ELR (cell line): ENCODE measurements at places on chromosomes 5 and 9.
A peak's percentile ranks its signal among the peaks of the same experiment; 100 is the strongest.

DNA sequence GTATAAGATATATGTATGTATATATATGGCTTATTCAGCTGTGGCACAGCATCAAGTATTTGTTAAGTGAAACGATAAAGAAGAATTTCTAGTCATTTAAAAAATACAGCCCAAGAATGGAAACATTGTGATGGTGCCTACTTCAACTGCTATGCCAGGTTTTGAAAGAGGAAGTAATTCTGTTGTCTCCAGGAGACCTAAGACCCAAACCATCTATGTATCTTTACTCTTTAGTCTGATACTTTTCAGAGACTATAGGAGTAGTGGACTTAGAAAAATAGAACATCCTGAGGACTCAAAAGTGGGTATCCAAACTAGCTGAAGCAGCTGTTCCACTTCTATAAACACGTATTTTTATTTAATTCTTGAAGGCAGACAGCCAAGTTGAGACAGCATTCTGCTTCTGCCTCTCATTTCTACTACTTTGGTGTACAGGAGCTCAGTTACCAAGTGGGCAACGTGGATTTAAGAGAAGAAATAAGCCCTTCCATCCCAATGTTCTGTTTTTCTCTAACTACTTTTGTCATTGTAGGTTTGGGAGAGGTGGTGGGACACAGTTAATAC is 110.7 kb downstream of the RPS23 start:
- DNase-seq: no peak

DNA sequence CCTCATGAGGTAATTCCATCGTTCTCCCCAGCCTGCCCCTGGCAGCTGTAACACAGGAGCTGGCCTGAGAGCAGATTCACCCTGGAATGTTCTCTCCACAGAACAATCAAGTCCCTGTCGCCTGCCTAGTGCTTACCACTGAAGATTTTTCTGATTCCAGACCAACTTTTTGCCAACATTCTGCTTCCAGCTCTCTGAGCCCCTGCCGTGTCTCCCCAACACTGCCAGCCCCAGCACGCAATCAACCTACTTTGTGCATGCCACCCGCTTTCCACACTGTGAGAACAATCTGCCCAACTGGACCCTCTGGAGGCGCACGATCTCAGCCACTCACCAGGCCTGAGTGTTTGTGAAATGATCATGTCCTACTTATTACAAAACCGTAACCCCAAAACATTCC is 62.6 kb downstream of the PSMB7 start:
- DNase-seq: no peak

GRCh38 chr9:136078024-136078423 is 17.1 kb downstream of the NACC2 start:
- DNase-seq: no peak

- DNase-seq: no peak
Observed at GRCh38 chr5:135066781-135067180, 32.8 kb upstream of the PITX1 start.

GRCh38 chr9:15187589-15187988 is 119.4 kb downstream of the TTC39B start:
- DNase-seq: no peak

DNA sequence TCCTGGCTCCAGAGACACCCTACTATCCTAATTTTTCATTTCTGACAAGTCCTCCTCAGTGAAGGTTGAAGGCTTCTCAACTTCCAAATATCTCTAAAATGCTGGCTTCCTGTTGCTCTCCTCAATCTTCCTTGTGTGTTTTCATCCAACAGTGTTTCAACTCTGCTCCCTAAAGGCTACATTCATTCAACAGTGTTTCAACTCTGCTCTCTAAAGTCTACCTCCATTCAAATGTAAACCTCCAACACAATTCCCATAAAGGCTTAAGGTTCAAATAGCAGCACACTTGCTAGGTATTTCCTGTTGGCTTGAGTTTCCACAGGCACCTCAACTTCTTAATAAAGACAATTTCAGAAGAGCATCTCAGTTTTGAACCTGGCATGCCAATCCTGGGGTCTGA is 164.8 kb downstream of the HINT1 start:
- DNase-seq: no peak

- peak; percentile 79 for DNase-seq
Observed at GRCh38 chr9:33510262-33511183, 13.5 kb upstream of the ANKRD18B start.

DNA sequence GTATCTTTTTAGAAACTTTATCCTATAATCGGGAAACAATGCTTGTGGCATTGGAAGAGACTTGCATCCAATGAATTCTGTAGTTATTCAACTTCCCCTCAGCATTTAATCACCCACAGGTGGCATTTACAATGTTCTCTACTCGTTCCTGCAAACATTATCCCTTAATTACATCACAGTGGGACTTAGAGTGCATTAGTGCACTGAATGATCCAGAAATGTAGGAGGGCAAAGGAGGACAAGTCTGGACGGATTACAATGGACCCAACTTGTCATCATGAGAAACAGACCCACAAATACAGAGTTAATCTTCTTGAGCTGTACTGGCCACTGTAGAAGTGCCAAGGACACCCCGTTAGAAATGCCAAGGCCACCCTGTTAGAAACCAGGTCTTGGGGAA is 129.1 kb downstream of the DOCK8 start:
- DNase-seq: no peak

GRCh38 chr9:89174291-89174690 is 4.3 kb downstream of the SHC3 start:
- DNase-seq: no peak

DNA sequence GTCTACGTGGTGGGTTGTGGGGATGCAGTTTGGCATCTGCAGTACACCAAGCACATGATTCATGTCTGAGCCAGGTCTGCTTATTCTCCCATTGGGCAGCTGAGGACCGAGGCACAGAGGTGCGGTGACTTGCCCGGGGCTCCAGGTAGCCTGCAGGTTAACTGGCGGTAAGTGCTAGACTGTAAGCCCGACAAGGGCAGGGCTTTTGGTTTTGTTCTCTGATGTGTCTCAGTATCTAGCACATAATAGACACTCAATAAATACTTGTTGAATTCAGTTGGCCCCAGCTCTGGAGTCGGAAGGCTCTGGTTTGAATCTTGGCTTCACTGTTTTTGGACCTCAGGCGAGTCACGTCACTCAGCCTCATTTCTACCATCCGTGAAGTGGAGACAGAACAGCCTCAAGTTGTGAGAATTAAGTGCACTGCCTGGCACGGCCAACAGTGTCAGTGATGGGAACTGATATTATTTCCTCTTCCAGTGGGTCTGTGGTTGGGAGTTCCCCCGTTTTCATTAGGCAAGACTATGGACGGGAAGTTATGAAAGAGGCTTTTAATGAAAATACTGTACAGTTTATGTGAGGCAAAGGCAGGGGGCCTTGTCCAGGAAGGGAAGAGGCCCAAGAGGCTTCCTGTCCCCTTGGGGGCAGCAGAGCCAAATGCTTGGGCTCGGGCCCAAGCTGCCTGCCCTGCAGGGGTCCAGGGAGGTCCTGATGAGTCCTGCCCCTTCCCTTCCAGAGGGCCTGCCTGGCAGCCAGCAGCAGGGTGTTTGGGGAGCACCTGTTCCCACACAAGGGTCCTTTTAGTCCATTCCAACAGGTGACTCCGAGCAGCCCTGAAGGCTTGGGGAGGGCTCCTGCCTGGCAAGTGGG is 3.3 kb downstream of the PRELID1 start:
- peak; percentile 42 for DNase-seq

DNA sequence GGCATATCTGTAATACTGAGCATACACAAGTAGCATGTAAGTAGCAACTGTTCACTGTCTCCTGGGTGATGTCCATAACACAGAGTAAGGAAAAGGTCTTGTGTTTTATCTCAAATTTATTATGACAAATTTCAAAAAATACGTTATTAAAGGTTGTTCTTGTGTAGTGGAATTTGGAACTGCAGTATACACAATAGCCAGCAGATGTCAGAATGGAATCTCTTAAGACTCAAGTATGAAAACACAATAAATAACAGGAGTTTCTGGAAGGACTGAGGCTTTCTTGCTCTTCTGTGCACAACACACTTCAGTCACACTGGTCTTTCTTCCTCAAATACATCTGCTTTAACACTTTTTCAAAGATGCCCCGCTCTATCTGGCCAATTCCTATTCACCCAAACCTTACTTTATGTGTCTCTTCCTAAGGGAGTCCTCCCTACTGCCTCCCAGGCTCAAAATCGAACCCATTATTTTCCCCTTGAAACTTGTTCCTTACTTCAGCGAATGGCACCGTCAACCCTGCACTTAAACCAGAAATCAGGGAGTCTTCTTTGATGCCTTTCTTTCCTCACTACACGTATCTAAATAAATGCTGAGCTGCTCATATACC is 6.5 kb upstream of the FBXO10 start:
- peak; percentile 79 for DNase-seq

- DNase-seq: no peak
Observed at GRCh38 chr9:110887276-110887675, 151.0 kb downstream of the LPAR1 start.

DNA sequence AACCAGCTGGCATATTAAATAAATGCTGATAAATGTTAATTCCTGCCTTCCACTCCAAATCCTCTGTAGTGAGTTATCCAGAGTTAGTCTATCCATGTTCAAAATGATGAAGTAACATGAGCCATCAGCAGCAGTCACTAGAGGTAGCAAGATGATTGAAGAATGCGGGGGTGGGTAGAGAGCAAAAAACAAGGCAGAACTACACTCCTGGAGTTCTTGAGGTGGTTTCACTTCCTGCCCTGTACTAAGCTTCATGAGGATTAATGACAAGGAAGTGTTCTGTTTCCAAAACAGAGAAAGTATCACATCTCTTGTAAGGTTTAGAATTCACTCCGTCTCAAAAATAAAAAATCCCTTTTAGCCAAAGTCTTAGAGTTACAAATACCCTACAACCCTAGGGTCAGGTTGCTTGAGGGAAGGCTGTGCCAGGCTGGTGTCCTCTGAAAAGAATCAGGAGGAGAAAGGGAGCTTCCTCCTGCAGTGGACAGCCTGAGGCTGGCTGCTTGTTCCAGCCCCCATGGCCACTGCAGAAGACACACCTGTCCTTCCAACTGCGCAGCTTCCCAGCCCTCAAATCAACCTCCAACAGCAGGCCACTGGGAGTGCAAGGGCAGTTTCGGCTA is 180.2 kb downstream of the DENND1A start:
- no peak for DNase-seq

DNA sequence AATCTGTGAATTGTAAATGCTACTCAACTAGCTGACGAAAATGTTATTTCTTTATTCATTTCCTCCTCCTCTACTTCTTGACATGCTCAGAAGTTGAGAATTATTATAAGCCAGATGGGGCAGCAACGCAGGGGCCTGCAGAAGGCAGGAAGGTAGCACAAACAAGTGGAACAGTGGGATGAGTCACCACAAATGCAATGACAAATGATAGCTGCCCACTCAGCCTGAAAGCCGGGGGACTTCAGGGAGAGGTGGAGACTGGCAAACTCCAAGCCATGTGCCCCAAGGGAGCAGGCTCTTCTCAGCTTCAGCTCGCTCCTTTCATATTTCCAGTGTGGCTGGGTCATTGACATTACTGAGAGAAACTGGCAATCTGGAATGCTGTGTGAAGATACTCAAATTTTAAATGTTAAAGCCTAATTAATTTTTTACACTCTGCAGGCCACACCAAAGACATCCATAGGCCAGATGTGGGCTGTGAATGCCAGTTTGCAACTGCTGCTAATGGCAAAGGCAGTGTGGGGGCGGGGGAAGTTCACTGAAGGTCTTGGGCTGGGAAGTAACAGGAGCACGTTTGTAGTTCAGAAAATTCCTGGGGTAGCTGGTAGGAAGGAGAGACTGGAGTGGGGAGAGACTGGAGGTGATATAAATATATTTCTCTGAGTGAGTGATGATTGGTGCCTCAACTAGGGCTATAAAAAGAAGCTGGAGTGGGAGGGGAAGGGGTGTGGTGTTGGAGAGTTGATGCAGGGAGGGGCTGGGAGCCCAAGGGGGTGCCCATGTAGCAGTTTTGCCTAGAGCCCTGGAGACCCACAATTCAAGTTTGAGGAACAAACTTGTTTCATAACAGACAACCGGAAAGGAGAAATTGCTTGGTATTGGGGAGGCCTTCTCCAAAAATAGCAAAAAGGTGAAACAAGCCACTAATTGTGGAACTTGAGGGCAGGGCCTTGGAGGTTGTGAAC is 20.8 kb upstream of the ADRB2 start:
- DNase-seq: peak; percentile 78

- DNase-seq: no peak
Observed at GRCh38 chr9:89498852-89499480, 1.1 kb upstream of the SEMA4D start.

DNA sequence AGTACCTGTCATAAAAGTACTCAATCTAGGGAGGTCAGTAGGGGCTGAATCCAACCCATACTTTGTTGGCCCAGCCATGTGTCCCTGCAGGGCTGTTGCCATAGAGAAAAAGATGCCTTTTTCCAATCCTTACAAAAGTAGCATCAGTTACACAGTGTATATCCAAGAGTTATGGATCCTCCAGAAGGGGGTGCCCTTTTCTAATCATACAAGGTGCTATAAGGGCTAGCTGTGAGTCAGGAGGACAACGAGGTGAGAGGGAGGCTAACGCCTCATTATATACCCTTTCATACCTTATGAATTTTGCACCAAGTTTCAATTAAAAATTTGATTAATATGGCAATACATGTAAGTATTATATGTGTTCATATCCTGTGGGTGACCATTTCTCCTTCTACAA is 4.8 kb downstream of the KIAA0825 start:
- DNase-seq: peak; percentile 58

- no peak for DNase-seq
Observed at GRCh38 chr9:108224716-108225115, 631.1 kb downstream of the ACTL7B start.

- DNase-seq: no peak
Observed at GRCh38 chr5:112906637-112907036, 15.4 kb downstream of the REEP5 start.

GRCh38 chr9:97564291-97565175 is 63.1 kb downstream of the TMOD1 start:
- DNase-seq: peak; percentile 83

DNA sequence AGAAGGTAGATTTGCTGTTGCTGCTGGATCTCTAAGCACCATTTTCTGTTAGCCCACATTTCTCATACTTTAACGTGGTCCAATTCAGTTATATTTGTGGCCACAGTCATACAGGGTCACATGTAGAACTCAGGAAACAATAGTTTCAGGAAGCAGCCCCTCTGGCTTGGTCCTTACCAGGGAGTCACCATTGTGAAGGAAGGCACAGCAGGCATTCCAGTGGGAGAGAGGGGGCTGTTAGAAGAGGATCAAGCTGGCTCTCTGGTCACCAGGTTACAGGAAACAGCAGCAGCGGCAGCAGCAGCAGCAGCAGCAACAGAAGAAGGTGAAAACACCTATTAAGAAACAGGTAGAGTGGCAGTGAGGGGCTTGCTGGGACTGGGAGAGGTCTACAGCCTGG is 14.5 kb downstream of the C9orf43 start:
- no peak for DNase-seq

GRCh38 chr5:150626853-150627276 is 13.6 kb upstream of the SYNPO start:
- DNase-seq: no peak

DNA sequence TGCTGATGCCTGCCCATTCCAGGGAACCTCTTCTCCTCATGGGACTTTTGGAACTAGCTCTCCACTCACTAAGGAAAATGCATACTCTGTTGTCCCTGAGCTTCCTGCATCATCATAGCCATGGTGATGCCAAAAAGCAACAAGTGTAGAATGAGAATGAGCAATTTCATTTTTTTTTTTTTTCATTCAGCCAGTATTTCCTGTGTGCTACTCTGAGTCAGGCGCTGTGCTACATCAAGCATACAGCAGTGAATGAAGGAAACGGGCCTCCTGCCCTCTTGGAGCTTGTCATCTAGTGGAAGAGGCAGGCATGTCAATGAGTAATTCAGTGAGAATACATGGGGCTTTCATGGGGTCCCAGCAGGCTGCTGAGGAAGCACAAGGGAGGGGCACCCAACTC is 483.1 kb downstream of the BNC2 start:
- DNase-seq: peak; percentile 47

- DNase-seq: no peak
Observed at GRCh38 chr5:112642885-112643284, 94.8 kb upstream of the APC start.
